Gastroesophageal sphincter (tissue), 4 donors: ENCODE measurements at places on chromosomes 16 and 17.

- no peaks in the 10 kb centered on the region for H3K36me3 ChIP-seq
- no peaks in the 10 kb centered on the region for H3K27me3 ChIP-seq
- ATAC-seq, result no peak
- H3K27ac ChIP-seq, result no peak overlapping the region
Observed at GRCh38 chr16:62568926-62569325, 532.7 kb upstream of the CDH8 start.

- no peaks in the 10 kb centered on the region for H3K27me3 ChIP-seq
- H3K27ac ChIP-seq, result no peak overlapping the region
- no peaks in the 10 kb centered on the region for H3K36me3 ChIP-seq
Observed at GRCh38 chr17:65102788-65103187, 34.4 kb upstream of the RGS9 start.

GRCh38 chr16:57859331-57859730 is 57.0 kb upstream of the KIFC3 start:
- peaks cover 11% of the 10 kb centered on the region for H3K4me1 ChIP-seq
- no peak overlapping the region for H3K27ac ChIP-seq
- H3K4me3 ChIP-seq, result no peak overlapping the region
- H3K27me3 ChIP-seq, result no peaks in the 10 kb centered on the region
- no peaks in the 10 kb centered on the region for H3K36me3 ChIP-seq
- ATAC-seq, result no peak

- H3K4me1 ChIP-seq, result no peaks in the 10 kb centered on the region
- ATAC-seq, result no peak
Observed at GRCh38 chr17:31825961-31826691, 32.9 kb downstream of the COPRS start.

DNA sequence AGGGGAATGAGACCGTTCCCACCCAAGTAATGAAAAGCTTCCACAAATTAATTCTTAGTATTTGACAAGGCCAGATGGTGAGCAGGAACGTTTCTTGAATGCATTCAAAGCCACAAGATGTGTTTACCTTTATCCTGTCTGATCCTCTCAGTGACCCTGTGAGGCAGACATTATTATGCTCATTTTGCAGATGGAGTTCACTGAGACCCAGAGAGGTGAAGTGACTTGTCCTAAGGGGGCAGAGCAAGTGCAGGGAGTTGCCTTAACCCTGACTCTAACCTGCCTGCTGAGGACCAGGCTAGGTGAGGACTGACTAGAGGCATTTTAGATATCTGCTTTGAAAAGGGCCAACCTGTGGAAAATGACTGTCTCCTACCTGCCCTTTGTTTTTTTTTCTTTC is 156.7 kb downstream of the HAPSTR1 start:
- H3K27ac ChIP-seq, result no peak overlapping the region
- H3K4me1 ChIP-seq, result no peaks in the 10 kb centered on the region
- no peak for ATAC-seq
- no peaks in the 10 kb centered on the region for H3K36me3 ChIP-seq
- H3K27me3 ChIP-seq, result no peaks in the 10 kb centered on the region

GRCh38 chr17:7215652-7216180 is 3.9 kb downstream of the DLG4 start:
- H3K27me3 ChIP-seq, result no peaks in the 10 kb centered on the region
- H3K4me1 ChIP-seq, result peaks cover 38% of the 10 kb centered on the region
- H3K4me3 ChIP-seq, result peak overlapping the region; percentile 62
- H3K36me3 ChIP-seq, result no peaks in the 10 kb centered on the region
- no peak for ATAC-seq

DNA sequence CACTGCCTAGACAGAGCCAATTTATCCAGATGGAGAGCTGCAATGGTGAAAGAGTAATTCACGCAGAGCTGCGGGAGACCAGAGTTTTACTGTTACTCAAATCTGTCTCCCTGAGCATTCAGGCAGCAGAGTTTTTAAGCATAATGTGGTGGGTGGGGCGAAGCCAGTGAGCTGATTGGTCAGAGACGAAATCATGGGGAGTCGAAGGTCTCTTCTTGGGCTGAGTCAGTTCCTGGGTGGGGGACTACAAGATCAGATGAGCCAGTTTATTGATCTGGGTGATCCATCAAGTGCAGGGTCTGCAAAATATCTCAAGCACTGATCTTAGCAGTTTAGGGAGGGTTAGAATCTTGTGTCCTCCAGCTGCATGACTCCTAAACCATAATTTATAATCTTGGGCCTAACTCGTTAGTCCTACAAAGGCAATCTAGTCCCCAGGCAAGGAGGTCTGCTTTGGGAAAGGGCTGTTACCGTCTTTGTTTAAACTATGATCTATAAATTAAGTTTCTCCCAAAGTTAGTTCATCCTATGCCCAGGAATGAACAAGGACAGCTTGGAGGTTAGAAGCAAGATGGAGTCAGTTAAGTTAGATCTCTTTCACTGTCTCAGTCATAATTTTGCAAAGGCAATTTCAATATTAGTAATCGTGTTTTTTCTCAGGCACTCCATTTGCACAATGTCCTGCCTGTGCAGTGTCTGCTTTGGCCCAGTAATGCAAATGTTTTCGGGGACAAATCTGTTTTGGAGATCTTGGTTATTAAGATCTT is 27.0 kb downstream of the PIGL start:
- H3K27ac ChIP-seq, result no peak overlapping the region
- H3K36me3 ChIP-seq, result no peaks in the 10 kb centered on the region
- no peaks in the 10 kb centered on the region for H3K27me3 ChIP-seq
- no peaks in the 10 kb centered on the region for H3K4me1 ChIP-seq
- no peak for ATAC-seq

DNA sequence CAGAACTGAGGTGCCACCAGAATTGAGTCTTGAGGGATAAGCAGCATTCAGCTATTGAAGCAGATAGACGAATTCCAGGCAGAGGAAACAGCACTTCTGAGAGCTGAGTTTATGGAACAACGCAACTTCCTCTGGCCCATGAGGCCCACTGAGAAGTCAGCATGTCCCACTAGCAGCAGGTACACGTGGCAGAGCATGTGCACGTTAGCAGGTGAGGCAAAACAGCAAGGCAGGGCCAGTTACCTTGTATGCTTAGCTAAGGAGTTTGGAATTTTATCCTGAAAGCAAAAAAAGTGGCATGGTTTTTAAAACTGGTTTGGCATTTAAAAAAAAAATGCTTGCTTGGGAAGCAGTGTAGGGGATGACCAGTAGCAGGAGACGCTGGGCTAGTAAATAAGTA is 305.6 kb downstream of the CPPED1 start:
- H3K27ac ChIP-seq, result no peak overlapping the region
- no peaks in the 10 kb centered on the region for H3K4me1 ChIP-seq
- no peaks in the 10 kb centered on the region for H3K27me3 ChIP-seq
- H3K4me3 ChIP-seq, result no peak overlapping the region

DNA sequence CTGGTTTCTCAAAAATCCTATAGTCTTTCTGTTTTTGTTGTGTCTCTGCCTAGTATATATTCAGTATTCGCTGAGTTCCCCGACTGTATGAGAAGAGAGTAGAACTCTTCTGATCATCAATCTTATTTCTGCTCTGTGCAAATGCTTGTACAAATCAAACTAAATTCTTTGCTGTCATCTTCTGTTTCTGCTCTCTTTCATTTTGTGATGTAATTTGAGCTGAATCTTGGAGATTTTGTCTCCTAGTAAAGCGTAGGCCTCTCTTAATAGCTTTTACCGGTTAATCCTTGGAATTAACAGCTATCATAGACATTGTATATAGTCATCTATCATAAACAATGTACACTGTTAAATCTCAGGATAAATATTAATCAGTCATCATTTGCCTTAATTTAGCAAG is 61.9 kb downstream of the OMG start:
- H3K4me3 ChIP-seq, result no peak overlapping the region
- H3K4me1 ChIP-seq, result no peaks in the 10 kb centered on the region
- H3K36me3 ChIP-seq, result peaks cover 83% of the 10 kb centered on the region
- no peak for ATAC-seq

- no peak overlapping the region for H3K27ac ChIP-seq
- H3K27me3 ChIP-seq, result no peaks in the 10 kb centered on the region
- peaks cover 11% of the 10 kb centered on the region for H3K36me3 ChIP-seq
- H3K4me1 ChIP-seq, result no peaks in the 10 kb centered on the region
- H3K4me3 ChIP-seq, result no peak overlapping the region
Observed at GRCh38 chr16:67703626-67704025, 15.5 kb downstream of the GFOD2 start.

GRCh38 chr17:5164436-5164835 is 27.2 kb downstream of the ZNF594 start:
- no peak for ATAC-seq
- no peaks in the 10 kb centered on the region for H3K36me3 ChIP-seq
- H3K27me3 ChIP-seq, result no peaks in the 10 kb centered on the region
- no peaks in the 10 kb centered on the region for H3K4me1 ChIP-seq

- H3K36me3 ChIP-seq, result no peaks in the 10 kb centered on the region
- H3K4me3 ChIP-seq, result no peak overlapping the region
- no peak for ATAC-seq
- peaks cover 33% of the 10 kb centered on the region for H3K27me3 ChIP-seq
- H3K27ac ChIP-seq, result no peak overlapping the region
Observed at GRCh38 chr16:80552277-80552676, 11.5 kb downstream of the DYNLRB2 start.

DNA sequence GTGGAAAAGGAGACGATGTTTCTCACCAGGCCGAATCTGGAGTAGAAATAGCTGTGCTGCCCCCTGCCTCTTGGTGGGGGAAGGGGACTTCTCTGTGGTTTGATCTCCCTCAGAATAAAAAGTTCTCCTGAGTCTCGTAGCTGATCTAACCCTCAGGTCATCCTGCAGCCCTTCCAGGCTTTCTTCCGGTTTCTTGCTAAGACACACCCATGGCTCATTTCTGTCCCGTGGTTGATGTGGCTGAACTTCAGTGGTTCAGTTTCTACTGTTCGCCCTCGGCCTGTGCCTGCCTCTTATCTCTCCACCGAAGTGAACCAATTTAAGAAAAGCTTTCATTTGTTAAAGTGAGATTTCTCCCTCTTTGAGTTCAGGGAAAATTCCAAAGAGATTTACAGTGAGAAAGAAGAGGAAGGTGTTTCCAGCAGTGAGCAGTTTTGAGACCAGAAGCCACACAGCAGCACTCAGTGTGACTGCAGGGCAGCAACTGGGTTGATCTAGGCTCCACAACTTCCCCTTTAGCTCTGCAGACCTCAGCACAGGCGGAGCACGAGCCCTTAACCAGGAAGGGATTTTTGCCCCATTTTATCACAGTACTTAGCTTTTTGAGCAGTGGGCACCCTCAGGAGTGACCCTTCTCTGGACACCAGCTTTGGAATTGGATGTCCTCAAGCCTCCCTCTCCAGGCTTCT is 34.9 kb upstream of the CACNG5 start:
- H3K36me3 ChIP-seq, result peaks cover 47% of the 10 kb centered on the region
- H3K4me1 ChIP-seq, result no peaks in the 10 kb centered on the region
- no peaks in the 10 kb centered on the region for H3K27me3 ChIP-seq
- peak; percentile 61 for ATAC-seq

GRCh38 chr16:26963109-26963508 is 103.6 kb upstream of the C16orf82 start:
- H3K27ac ChIP-seq, result no peak overlapping the region
- H3K4me1 ChIP-seq, result no peaks in the 10 kb centered on the region
- peaks cover 25% of the 10 kb centered on the region for H3K27me3 ChIP-seq

GRCh38 chr17:48155889-48156611 is 48.5 kb downstream of the SNX11 start:
- peaks cover 66% of the 10 kb centered on the region for H3K27me3 ChIP-seq
- no peaks in the 10 kb centered on the region for H3K4me1 ChIP-seq
- no peak overlapping the region for H3K4me3 ChIP-seq
- H3K27ac ChIP-seq, result no peak overlapping the region
- H3K36me3 ChIP-seq, result no peaks in the 10 kb centered on the region
- no peak for ATAC-seq

GRCh38 chr17:57410169-57410568 is 153.8 kb downstream of the MSI2 start:
- no peak overlapping the region for H3K27ac ChIP-seq
- H3K27me3 ChIP-seq, result no peaks in the 10 kb centered on the region
- no peaks in the 10 kb centered on the region for H3K36me3 ChIP-seq
- no peak for ATAC-seq
- no peaks in the 10 kb centered on the region for H3K4me1 ChIP-seq

GRCh38 chr17:47975823-47976205 is 4.9 kb downstream of the CDK5RAP3 start:
- no peak overlapping the region for H3K27ac ChIP-seq
- H3K4me1 ChIP-seq, result peaks cover 15% of the 10 kb centered on the region
- no peaks in the 10 kb centered on the region for H3K27me3 ChIP-seq
- no peak overlapping the region for H3K4me3 ChIP-seq

DNA sequence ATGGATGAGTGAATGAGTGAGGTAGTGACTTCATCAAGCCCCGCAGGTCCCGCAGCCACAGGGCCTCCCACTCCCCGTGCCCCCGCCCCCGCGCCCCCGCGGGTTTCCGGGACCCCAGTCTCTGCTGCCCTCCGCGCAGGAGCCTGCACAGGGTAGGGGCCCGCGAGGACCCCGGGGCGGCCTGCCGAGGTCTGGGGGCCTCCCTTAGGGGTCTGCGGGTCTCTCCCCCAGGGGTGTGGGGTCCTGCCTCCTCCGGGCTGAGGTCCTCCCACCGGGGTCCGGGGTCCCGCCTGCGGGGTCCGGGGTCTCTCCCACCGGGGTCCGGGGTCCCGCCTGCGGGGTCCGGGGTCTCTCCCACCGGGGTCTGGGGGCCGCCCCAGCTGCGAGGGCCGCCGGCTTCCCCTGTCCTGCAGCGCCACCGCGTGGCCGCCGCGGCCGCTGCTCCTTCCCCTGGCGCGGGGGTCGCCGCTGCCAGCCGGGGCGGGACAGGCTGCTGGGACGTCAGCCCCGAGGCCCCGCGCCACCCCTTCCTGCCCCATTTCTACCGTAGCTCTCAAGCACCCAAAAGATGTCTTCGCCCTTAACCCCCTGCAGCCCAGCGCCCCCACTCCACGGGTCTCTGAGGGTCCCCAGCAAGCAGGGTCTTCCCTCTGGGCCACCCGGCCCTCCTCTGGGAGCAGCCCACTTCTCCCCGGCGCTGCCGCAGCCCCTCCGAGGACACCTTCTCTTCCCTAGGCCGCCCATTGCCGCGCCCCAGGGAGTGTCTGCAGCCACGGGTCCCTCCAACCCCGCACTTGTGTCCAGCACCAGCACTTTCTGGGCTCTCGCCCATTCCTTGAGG is 10.4 kb upstream of the CHMP6 start:
- no peaks in the 10 kb centered on the region for H3K36me3 ChIP-seq
- H3K27ac ChIP-seq, result no peak overlapping the region
- H3K27me3 ChIP-seq, result peaks cover 25% of the 10 kb centered on the region
- H3K4me3 ChIP-seq, result peak overlapping the region; percentile 41
- peaks cover 44% of the 10 kb centered on the region for H3K4me1 ChIP-seq

GRCh38 chr17:32514606-32515005 is 27.8 kb downstream of the CDK5R1 start:
- no peak for ATAC-seq
- H3K36me3 ChIP-seq, result no peaks in the 10 kb centered on the region
- no peaks in the 10 kb centered on the region for H3K27me3 ChIP-seq
- no peak overlapping the region for H3K4me3 ChIP-seq

DNA sequence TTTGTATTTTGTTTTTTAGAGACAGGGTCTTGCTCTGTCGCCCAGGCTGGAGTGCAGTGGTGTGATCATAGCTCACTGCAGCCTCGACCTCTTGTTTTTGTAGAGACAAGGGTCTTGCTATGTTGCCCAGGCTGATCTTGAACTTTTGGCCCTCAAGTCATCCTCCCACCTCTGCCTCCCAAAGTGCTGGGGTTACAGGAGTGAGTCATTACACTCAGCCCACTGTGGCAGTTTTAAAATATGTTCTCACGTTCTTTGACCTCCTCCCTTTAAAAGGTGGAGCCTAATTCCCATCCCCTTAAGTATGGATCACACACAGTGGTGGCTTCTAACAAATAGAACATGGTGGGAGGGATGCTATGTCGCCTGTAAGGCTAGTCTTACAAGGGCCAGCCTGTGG is 67.7 kb downstream of the ZDHHC7 start:
- no peak overlapping the region for H3K27ac ChIP-seq
- no peak overlapping the region for H3K4me3 ChIP-seq
- no peaks in the 10 kb centered on the region for H3K27me3 ChIP-seq
- no peak for ATAC-seq

GRCh38 chr16:23803591-23804123 is 32.1 kb upstream of the PRKCB start:
- H3K27me3 ChIP-seq, result peaks cover 36% of the 10 kb centered on the region
- ATAC-seq, result no peak
- no peak overlapping the region for H3K4me3 ChIP-seq
- no peaks in the 10 kb centered on the region for H3K36me3 ChIP-seq
- H3K27ac ChIP-seq, result no peak overlapping the region
- H3K4me1 ChIP-seq, result peaks cover 8% of the 10 kb centered on the region
